ENCODE measurements at places on chromosomes 3 and 15. TPM values are rescaled to one million over a fixed set of nuclear protein-coding genes. Genes with fewer than 3 reads are reported as not detected.
A peak's percentile ranks its signal among the peaks of the same experiment; 100 is the strongest.

DNA sequence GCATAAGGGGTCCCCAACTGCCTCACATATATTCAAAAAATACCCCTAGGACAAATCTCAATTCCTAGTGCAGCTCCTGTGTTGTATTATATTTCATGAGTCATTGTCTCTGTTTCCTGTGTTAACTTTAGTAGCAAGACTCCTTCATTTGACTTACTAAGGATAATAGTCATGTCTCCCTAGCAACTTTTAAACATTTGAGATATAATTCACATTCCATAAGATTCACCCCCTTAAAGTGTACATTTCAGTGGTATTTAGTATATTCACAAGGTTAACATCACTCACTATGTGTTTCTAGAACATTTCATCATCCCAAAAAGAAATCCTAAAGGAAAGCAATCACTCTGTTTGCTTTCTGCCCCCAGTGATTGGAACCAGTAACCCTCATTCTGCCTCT is 121.3 kb upstream of the WNT7A start:
- DNase-seq: no peak

DNA sequence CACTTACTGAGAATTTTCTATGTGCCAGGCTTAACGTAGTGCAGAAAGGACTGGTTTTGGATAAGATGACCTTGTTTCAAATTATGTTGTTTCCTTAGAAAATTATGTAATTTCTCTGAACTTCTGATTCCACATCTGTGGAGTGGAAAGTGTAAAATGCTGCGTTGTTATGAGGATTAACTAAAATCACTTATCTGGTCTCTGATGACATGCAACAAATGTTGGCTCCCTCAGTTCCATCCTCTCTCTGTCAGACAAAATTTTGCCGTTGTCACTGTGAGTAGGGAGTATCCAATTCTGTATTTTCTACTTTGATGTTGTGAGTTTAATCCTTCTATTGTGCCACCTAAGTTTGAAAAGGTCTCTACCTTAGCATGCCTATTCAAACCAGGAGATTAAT is 175.5 kb downstream of the KCNMB2 start:
- no peak for DNase-seq

- no peak for DNase-seq
These were observed 6.8 kb downstream of the FBLN2 start for GRCh38 chr3:13555753-13556152.

- no peak for DNase-seq
These were observed 20.8 kb downstream of the FAM3D start for GRCh38 chr3:58645726-58646125.

- DNase-seq: no peak
These were observed 242.3 kb downstream of the TLE3 start for GRCh38 chr15:69855258-69856000.

Gene DOCK3
- not detected for total RNA-seq

Gene GDPGP1
- 8.9 TPM for total RNA-seq

- DNase-seq: no peak
These were observed 19.3 kb downstream of the UBR1 start for GRCh38 chr15:43086551-43086950.

Gene ERICH6
- 0.40 TPM for total RNA-seq

DNA sequence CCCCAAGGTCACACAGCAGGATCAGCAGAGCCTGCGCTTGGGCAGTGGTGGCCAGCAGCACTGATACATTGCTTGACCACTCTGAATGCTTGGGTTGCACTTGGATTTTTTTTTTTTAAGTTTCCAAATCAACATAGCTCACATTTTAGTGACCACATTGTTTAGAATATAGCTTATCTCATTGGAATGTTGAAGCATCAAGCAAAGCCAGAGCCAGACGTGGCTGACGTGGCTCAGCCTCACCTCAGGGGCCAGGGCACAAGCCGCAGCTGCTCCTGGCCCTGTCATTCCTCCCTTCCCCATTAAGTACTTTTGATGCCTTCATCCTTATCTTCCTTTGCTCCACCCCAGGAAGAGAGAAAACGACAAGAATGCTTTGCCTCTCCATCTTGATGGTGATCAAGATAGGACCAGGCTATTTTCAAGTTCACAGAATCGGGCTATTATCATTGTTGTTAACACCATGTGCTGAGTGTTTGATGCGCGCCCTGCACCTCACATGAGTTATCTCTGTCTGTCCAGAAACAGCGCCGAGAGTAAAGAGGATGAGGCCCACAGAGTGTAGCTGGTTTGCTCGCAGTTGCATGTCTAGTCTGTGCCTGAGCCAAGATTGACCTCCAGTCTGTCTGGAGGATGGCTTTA is 75.8 kb downstream of the AAGAB start:
- no peak for DNase-seq

DNA sequence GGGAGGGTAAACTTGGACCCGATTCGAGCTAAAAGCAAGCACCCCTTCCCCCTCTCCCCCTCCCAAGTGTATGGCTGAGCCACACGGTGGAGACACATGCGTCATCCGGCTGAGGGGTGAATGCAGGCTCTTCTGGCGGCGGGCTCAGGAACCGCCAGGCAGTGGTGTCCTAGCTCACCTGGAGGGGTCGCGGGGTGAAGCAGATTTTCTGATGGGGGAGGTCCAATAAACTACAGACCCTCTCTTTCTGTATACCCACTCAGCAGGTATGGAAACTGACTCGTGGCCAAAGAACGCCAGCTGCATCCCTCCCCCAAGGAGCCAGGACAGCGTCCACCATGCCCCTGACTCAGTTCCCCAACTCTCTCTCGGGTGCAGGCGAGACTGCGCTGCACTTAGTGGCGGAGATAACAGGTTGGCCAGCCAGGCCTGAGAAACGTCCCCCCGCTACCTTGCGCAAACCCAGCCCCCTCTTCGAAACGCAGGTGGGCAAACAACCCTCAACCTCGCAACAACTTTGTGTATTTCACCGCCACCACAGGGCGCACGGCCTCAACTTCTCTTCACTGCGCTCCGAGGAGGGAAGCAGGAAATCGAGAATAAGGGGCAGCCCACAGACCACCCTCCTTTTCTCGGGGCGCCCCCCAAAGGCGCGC is 1.3 kb downstream of the MAGI1 start:
- DNase-seq: no peak

Gene RBP2
- not detected for total RNA-seq

- DNase-seq: no peak
These were observed 42.2 kb upstream of the ATP1B3 start for GRCh38 chr3:141834292-141834691.

Gene TTC23
- 7.8 TPM for total RNA-seq

Gene GOLGA8K
- total RNA-seq: not detected

- DNase-seq: no peak
These were observed 8.6 kb downstream of the NTRK3 start for GRCh38 chr15:88247914-88248313.

- no peak for DNase-seq
These were observed 4.7 kb downstream of the NFKBIZ start for GRCh38 chr3:101853982-101854381.

Gene LRRC49
- total RNA-seq: 2.9 TPM

GRCh38 chr15:82081914-82082762 is 36.3 kb upstream of the MEX3B start:
- no peak for DNase-seq

DNA sequence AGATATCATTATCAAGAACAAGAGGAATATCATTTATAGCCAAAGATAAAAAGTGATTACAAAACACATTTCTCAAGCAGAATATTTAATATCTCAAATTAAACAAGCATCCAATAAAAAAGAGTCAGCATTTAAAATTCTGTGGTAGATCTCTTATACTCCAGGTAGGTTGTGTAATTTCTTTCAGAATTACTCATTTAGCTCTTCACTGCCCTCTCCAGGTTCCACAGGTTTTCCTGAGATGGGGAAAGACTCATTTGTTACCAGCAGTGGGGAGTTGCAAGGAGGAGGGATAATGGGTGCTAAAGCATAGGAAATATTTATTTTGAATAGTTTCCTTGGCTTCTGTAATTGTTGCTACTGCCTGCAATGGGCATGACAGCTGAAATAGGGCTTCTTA is 83.1 kb upstream of the RASGRP1 start:
- no peak for DNase-seq

Gene PPM1L
- total RNA-seq: 0.21 TPM

- no peak for DNase-seq
These were observed 36.3 kb downstream of the PHC3 start for GRCh38 chr3:170145278-170145677.

Gene NANOGP8
- total RNA-seq: not detected

DNA sequence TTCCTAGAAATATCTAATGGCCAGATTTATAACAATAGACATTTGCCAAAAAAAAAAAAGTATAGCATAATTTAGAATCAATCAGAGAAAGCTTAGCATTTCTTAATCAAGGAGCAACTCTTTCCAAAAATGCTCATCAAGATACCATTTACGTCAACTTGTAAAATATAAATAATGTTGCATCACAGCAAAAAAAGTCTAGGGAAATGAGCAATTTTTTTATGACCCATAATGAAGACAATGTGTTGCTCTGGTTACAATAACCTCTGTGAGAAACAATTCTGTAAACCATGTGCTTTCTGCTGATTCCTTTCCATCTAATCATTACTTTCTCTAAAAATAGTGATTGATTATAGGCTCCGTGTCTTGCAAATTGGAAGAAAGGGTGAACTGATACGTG is 36.3 kb downstream of the KBTBD8 start:
- no peak for DNase-seq

DNA sequence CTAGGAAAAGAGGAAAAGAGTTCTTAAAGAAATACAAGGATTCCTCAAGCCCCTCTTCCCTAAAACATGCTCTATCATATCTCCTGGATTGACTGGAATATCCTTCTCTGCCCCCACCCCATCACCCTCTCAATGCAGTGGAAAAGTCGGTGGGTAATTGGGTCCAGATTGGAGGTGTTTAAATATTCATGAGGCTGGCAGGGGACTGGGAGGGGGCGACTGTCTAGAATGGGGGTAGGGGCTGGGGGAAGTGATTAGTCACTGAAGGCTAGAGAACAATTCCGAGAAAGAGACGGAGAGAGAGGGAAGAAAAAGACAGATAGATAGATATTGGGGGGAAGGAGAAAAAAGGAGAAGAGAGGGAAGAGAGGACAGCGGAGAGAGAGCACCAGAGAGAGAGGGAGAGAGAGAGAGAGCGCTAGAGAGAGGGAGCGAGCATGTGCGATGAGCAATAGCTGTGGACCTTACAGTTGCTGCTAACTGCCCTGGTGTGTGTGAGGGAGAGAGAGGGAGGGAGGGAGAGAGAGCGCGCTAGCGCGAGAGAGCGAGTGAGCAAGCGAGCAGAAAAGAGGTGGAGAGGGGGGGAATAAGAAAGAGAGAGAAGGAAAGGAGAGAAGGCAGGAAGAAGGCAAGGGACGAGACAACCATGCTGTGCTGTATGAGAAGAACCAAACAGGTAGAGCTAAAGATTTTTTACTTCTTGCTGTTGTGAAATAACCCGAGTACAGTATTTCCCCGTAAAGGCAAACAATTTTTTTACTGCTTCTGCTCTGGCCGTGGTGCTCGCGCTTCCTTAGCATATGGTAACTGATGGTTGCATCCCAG is at the start of gene GAP43:
Gene GAP43 (plus strand): TSS at position 467 of the 825 bp plus-strand sequence. CDS start 180 bp downstream, at position 647.
- DNase-seq: no peak

- DNase-seq: no peak
These were observed 579.0 kb downstream of the MFSD1 start for GRCh38 chr3:159380891-159381290.

GRCh38 chr15:35194296-35194695 is 109.2 kb upstream of the NANOGP8 start:
- no peak for DNase-seq

Gene CSK
- 327 TPM for total RNA-seq

DNA sequence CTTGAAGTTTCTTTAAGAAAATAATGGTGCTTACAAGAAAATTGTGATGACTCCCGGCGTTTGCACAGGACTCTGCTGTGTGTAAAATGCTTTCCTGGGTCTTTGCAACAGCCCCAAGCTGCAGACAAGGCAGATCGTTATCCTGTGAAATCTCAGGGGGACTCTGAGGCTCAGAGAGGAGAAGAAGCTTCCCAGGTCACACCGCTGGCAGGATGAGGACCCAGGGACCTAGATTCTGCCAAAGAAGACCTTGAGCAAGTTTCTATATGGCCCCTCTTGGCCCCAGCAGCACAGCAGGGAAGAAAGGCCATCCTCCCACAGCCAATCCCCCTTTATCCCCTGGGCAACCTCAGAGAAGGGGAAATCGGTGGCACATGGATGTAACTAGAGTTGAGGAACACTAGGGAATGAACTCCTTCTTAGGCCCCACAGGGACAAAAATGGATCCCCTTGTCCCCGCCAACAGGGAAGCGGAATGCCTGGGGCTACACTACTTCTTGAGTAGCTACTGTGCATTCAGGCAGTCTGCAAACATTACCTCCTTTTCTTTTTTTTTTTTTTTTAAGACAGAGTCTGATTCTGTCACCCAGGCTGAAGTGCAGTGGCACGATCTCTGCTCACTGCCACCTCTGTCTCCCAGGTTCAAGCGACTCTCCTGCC is 72.8 kb downstream of the CPN2 start:
- no peak for DNase-seq

DNA sequence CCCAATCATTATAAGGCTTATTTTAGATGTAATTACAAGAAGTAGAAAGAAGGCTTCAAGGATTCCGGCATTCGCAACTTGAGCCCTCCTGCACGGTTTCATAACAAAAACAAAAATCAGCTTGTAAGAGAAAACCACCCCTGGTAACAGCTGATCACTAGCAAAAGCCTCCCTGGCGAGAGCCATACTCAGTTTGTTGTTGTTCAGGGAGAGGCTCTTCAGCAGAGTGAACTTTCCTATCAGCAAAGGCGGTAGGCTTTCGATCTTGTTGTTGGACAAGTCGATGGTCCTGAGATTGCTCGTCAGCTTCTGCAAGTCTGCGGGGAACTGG is 710 bp downstream of the LRRC57 start:
- DNase-seq: no peak

Gene NEK10
- 0.15 TPM for total RNA-seq

- DNase-seq: no peak
These were observed 2.7 kb downstream of the NKIRAS1 start for GRCh38 chr3:23913873-23914743.

- DNase-seq: peak; percentile 15
These were observed 127.1 kb upstream of the RBMS3 start for GRCh38 chr3:29153811-29154210.

Gene HGD
- 0.72 TPM for total RNA-seq

Gene CTXND1
- not detected for total RNA-seq

DNA sequence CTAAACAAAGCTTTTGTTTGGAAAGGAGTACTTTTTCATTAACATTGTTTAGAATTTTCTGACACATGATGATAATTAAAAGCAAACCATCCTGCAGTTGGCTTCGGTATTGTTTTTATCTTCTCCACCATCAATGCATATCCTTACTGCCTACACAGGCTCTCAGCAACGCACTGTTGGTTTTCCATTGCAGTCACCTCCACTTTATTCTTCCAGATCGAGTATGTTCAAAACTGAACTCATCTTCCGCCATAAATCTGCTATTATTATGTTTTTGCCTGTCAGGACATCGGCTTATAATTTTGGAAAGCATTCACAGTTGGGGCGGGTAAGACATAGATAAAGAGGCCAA is 589 bp upstream of the SENP5 start:
- no peak for DNase-seq

DNA sequence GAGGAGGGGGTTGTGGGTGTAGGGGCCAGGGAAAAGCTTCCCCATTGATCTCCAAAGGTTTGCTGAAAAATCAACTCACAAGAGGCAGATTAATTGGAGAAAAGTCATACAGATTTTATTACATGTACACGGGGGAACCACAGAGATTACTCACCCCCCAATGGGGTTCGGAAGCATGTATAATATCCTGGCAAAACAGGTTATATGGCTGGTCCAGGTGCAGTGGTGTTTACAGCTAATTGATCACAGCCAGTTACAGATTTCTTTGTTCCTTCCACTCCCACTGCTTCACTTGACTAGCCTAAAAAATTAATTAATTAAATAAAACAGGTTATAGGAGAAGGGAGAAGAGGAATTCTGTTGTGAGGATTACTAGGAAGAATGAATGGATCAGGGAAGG is 22.4 kb downstream of the PRKCI start:
- no peak for DNase-seq

Gene IL17RD
- 0.05 TPM for total RNA-seq

Measured in GM12878 (cell line).